IPS DF 19.7 (cell line): ENCODE measurements at places on chromosomes 13 and 19.

- DNase-seq = no peak
These were observed 9.4 kb upstream of the USPL1 start for GRCh38 chr13:30608364-30608763.

GRCh38 chr19:15962319-15962718, 13.5 kb downstream of the OR10H4 start:
- no peak for DNase-seq

DNA sequence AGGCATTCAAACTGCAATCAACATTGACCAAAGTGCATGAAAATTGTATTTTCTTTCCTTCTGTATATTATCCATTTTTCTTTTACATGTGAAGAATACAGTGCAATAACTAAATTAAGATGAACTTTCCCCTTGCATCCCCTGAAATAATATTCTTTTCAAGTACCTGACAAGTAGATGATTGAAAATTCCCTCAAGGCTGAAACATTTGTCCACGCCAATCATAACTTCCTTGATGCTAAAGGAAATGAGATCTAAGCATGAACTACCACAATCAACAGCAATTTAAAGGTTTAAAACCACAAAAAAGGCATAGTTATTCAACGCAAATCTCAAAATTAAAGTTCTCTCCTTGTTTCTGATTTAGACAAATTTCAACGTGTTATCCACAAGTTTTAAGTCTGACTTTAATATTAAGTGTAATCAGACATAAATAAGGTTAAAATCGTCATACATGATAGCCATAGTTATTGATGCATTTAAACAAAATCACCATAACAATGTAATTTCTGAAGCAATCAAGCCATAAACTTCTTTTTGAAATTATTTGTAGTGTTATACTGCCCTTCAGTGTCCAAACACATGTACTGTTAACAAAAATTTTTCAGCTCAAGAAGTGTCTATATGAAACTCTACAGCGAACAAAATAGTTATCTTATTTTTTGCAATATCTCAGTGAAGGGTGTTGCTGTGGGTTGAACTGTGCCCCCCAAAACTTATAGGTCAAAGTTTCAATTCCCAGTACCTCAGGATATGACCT, 169.5 kb downstream of the DCLK1 start:
- DNase-seq = no peak

- no peak for DNase-seq
These were observed 841 bp upstream of the ZNF223 start for GRCh38 chr19:44050740-44051649.

DNA sequence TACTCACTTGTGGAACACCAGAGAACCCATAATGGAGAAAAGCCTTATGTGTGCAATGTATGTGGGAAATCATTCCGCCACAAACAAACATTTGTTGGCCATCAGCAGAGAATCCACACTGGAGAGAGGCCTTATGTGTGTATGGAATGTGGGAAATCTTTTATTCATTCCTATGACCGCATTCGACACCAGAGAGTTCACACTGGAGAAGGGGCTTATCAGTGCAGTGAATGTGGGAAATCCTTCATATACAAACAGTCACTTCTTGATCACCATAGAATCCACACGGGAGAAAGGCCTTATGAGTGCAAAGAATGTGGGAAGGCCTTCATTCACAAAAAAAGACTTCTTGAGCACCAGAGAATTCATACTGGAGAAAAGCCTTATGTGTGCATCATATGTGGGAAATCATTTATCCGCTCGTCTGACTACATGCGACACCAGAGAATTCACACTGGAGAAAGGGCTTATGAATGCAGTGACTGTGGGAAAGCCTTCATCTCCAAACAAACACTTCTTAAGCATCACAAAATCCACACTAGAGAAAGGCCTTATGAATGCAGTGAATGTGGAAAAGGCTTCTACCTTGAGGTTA, 10.9 kb downstream of the ZNF549 start:
- DNase-seq = no peak

- DNase-seq = no peak
These were observed 39.0 kb downstream of the RNASEH2B start for GRCh38 chr13:50948601-50949000.

DNA sequence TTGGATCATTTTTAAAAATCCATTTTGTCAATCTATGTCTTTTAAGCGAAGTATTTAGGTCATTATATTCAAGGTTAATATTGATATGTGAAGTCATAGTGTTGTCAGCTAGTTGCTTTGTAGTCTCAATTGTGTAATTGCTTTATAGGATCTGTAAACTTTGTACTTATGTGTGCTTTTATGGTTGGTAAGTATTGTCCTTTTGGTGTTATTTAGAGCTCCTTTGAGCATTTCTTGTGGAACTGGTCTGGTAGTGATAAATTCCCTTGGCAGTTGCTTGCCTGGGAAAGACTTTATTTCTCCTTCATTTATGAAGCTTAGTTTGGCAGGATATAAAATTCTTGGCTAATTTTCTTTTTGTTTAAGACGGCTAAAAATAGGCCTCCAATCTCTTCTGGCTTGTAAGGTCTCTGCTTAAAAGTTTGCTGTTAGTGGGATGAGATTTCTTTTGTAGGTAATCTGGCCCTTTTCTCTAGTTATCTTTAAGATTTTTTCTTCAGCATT, 368.8 kb downstream of the SPRY2 start:
- DNase-seq = no peak

DNA sequence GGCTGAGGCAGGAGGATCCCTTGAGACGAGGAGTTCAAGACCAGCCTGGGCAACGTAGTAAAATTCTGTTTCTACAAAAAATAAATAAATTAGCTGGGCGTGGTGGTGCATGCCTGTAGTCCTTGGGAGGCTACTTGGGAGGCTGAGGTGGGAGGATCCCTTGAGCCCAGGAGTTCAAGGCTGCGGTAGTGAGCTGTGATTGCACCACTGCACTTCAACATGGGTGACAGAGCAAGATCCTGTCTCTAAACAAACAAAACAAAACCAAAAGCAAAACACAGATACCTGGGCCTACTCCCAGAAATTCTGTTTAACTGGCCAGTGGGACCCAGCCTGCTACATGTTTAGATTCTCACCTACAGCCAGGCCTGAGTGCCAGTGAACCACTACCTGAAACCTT, 74.6 kb upstream of the MEDAG start:
- no peak for DNase-seq

DNA sequence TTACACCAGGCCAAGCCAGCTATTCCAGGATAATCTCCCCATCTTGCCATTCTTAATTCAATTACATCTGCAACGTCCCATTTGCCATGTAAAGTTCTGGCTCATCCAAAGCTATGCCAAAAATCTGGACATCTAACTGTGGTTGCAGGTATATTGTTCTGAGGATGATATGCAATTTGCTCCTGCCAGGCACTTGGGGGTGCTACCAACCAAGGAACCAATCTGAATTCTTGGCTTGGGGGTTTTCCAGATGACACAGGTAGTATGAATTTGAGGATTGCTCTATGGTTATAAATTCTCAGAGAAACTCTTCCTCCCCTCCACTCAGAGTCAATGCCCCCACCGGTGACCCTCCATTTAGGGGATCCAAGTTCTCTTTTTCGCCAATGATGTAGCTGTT, 33.0 kb downstream of the CRYL1 start:
- DNase-seq = no peak

DNA sequence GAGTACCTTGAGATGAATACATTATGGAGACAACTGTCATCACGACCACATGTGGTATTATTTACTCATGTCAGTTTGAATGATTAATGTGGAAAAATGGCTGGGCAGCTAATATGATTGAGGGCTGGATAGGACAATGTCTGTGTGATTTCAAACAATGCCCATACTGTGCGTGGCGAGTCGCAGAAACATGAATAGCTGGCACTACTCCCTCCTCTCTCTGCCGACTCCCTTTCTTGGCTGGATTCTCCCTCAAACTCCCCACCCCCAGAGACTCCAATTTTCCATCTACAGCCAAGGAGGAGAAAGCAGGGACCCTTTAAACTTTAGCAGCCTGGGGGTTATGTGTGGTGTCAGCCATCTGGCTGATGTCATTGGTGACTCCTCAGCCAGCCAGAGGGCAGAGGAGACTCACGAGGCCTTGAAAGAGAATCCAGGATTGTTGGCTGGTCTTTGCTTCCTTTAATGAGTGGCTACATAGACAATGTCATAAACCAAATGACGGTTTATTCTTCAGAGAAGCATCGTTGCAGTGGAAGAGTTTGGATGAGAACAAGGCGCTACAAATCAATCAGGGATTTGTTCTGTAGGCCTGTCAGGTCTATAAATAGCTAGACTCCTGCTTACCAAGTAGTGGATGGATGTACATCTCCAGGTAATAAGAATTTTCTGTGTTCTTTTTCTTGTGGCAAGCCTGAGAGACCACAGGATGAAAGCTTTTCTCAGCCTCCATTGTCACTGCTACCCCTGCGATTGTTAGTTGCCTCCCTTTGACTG, 165.6 kb downstream of the DLEU7 start:
- DNase-seq = no peak

- no peak for DNase-seq
These were observed 4.8 kb downstream of the ADPRHL1 start for GRCh38 chr13:113448545-113448884.

DNA sequence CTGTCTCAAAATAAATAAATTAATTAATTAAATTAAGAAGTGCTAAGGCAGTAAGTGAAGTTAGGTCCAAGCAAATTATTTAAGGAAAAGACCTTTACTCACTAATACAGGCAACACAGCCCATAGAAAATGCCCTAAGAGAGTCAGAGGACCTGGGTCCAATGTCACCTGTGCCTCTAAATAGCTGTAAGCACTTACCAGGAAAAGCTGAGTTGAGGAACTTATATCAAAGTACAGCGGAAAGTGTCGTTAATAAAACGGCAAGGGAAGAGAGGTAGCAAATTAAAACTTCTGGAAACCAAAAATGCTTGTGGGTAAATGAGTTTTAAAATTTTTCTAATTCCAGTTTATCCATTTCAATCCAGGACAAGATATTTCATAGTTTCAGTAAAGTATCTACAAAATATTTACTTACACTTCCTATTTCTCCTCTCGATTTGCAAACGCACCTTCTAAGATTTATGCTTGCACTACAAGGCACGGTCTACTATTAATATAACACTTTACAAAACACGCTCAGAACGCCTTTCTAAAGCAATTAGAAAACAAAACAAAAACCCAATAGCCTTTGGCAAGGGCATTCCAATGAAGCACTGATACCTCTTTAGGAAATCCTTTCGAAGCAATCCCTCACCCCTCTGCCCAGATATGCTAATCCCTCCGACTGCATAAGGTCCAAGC, 963 bp downstream of the VPS36 start:
- DNase-seq = no peak

GRCh38 chr19:5192568-5192967, 148.0 kb downstream of the PTPRS start:
- no peak for DNase-seq

DNA sequence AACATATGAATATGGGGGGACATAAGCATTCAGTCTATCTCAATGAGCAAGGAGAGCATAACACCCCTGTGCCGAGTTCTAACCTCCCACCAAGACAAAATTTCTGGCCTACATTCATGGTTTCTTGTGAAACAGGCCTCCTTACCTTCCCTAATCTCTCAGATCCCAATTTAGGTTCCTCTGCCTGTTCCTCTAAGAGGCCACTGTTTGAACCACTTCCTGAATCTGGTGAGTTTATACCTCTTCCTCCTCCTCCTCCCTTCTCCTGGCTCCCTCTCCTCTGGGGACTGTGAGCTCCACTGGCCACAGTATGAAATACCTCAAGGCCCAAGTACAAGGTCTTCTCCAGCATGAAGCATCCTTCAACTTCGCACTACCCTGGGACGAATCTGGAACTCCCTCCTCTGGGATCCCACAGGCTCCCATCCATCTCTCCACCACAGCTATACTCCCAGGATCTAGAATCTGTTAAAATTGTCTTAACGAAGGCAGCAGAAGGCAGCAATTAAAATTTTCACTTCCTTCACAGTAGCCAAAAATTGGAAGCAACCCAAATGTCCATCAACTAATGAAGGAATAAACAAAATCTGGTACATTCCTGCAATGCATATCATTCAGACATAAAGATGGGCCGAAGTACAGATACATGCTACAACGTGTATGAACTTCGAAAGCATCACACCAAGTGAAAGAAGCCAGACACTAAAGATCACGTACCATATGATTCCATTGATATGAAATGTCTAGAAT, 7.8 kb upstream of the SIGLECL1 start:
- no peak for DNase-seq

DNA sequence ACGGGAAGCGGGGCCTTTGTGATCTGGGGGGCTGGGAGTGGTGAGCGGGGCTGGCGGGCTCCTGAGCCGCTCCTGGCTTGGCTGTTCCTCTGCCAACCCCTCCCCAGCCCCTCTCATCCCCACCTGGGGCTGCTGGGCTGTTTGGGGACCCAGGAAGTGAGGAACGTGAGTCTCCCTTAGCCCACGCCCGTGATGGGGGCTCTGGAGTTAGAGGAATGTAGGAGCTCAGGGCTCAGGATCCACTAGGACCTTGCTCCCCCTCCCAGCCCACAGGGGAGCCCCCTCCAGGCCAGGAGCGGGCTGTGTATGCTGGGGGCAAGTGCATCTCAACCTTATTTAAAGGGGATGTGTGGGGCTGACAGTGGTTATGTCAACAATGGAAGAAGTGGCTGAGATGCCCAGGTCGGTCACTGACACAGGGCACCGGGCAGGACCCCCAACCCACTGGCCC, 134.1 kb downstream of the URI1 start:
- DNase-seq = no peak

GRCh38 chr13:99812625-99813024, 158.9 kb downstream of the ZIC5 start:
- DNase-seq = no peak

GRCh38 chr13:38617936-38618335, 68.9 kb upstream of the FREM2 start:
- no peak for DNase-seq

DNA sequence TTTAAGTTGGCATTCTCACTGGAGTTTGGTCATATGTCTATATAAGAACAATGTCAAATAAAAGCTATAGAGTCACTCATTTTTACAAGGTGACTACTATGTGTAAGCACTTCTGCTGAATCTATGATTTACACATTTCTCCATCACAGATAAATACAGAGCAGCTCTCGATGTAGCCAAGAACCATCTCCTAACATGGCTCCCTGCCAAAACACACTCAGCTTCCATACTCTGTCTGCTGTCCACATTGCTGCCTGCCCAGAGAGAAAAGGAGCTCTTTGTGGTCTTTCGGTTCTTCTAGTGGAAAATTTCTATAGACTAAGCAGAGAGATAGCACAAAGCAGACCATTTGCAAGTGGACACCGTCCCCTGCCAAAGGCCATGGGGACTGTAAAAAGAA, 190.9 kb upstream of the KLF12 start:
- DNase-seq = no peak

DNA sequence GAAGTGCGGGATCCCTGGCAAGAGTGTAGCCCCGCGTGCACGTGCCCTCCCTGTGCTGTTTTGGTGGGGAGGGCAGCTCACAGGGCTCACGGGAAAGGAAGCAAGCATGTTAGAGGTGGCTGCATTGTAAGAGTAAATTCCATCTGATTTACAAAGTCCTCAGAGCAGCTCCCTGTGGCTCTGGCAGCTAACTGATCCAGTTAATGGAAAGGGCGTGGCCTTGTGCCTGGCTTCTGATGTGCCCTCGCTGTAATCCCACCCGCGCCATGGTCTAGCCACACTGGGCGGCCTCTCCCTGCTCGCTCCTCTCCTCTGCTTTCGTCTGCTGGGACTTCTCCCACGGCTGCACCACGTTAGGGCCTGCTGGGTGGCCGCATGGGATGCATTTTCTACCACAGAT, 258.5 kb downstream of the FGF9 start:
- peak; percentile 23 for DNase-seq
